ENCODE measurements at places on chromosomes 12 and 14. TPM values are rescaled to one million over a fixed set of nuclear protein-coding genes. Genes with fewer than 3 reads are reported as not detected.

Gene CLEC4C
- not detected for polyA plus RNA-seq

Gene TAS2R43
- 0.60 TPM for polyA plus RNA-seq

DNA sequence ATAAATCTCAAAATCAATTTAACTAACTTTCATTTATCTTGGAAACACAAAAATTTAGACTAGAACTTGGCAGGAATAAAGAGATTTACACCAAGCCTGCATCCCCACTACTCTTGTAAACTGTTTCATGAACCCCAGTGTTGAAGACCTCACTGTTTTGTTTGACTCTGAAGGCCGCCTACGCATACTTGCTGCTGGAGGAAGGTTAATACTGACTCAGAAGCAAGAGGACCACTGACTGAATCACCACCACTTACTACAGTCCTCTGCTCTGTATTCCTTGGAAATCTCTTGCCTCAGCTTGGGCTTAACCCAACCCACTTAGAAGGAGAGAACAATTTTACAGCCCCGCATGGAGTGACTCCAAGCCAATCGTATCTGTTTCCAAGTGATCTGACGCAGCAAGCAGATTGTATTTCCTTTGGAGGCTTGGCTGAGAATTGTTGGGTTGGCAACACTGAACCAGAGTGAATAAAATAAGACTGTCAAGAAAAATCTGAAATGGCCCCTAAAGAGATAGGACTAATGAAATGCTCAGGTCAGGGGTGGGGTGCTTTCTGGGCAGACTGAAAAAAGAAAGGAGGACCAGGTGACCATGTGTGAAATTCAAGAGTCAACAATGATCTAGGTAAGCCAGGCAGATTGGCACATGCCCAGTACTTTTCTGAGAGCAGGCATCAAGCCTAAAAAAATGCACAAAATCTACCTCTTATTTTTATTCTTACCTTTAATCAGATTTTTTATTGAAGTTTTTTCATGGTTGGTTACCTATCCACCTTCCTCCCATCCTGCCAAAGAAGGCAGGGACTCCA lies 248.6 kb downstream of the ZFP36L1 start:
- no peak for DNase-seq

GRCh38 chr12:49741882-49742620 lies 694 bp downstream of the TMBIM6 start:
- DNase-seq, result peak; percentile 33

DNA sequence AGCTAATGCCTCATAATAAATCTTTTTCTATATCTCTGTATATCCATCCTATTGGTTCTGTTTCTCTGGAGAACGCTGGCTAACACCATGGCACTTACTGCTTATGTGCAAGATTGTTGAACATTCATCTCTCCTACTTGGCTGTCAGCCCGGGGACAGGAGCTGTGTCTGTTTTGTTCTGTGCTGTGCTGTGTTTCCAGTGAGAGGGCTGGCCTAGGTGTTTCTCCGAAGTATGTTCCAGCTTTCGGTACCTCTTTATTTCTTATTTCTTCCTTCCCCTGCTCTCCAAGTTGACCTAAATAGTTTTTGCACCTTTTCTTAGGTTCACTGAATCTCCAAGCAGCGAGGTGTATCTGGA lies 18.8 kb upstream of the NR4A1 start:
- DNase-seq, result no peak

DNA sequence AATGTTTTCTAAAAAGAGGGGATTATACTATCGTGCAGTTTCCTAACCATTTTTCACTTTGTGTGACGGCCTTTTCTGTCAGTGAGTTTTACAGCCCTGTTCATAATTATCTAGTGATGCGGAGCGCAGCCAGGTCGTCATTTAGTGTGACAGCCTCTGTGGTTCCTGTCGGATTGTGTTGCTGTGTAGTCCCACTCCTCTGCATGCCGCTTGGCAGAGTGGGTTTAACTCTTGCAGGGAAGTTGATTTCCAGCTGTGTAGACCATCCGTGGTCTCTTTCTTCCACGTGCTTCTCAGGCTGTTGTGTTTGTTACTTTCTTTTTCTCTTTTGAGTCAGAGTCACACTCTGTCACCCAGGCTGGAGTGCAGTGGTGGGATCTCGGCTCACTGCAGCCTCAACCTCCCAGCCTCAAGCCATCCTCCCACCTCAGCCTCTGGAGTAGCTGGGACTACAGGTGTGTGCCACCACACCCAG lies 8.6 kb downstream of the RAN start:
- DNase-seq, result no peak

DNA sequence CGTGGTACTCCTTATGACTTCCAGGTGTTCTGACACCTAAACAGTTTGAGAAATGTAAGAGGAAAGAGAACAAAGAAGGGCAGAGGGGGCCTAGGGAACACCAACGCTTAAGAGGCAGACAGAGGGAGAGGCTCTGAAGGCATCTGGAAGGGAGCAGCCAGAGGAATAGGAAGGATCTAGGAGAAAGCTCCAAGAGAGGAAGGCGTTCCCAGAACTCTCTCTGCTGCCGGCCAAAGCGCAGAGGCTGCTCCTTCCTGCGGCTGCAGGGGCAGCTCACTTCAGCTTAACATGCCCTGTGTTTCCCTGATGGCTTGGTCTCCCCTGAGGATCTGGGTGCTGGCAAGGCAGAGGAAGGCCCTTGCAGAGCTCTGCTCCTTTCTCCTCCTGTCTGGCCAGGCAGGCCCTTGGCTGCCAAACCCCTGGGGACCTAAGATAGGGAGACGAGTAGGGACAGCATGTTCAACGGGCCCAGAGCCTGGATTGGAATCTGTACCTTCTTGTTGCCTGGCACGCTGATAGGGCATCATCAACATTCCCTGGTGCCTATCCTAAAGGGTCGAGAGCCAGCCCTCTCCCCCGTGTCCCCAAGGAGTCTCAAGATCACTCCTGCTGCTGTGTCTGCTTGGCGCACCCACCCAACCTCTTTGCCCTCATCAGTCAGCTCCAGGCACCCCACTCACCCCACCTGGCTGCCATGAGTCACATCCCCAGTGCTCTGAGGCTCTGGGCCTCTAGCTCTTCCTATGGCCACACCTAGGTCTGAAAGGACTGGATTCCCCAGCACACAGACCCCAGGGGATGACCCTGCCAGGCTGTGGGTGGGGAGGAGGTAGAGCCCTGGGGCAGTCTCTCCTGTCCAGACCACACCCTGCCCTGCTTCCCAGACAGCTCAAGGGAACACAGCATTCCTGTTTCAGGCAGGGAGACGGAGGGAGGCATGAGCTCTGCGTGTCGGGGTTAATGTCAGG lies 45.6 kb downstream of the LTBP2 start:
- DNase-seq, result no peak

GRCh38 chr12:55448825-55449224 lies 4.9 kb downstream of the OR6C2 start:
- no peak for DNase-seq

Data from left renal pelvis (tissue), 4 donors.